ENCODE measurements at places on chromosomes 6 and 20. TPM values are rescaled to one million over a fixed set of nuclear protein-coding genes. Genes with fewer than 3 reads are reported as not detected.

The NFATC2 gene
- total RNA-seq = 1.5 TPM

GRCh38 chr6:64083261-64083660, 447.7 kb downstream of the PHF3 start:
- no peak overlapping the region for H3K27ac ChIP-seq
- no peaks in the 10 kb centered on the region for H3K36me3 ChIP-seq
- H3K27me3 ChIP-seq = no peaks in the 10 kb centered on the region
- no peak overlapping the region for H3K4me3 ChIP-seq
- DNase-seq = no peak

The PNPLA1 gene
- not detected for total RNA-seq

DNA sequence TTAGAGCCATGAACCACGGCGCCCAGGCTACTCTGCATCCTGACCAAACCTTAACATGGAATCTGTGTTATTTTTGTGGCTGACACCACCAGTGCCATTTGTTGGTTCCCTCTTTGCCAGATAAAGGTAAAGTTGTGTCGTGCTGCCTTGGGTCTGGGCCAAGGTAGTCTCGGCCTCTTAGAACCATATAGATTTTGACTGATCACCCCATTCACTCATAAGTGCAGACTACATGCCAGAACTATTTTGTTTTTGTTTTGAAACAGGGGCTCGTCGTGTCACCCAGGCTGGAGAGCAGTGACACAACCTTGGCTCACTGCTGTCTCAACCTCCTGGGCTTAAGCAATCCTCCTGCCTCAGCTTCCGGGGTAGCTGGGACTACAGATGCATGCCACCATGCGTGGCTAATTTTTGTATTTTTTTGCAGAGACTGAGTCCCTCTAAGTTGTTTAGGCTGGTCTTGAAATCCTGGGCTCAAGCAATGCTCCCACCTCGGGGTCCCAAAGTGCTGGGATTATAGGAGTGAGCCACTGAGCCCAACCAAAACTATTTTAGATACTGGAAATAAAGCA, 19.2 kb upstream of the RIPOR3 start:
- peaks cover 2% of the 10 kb centered on the region for H3K4me1 ChIP-seq
- H3K4me3 ChIP-seq = no peak overlapping the region
- no peaks in the 10 kb centered on the region for H3K27me3 ChIP-seq
- DNase-seq = no peak
- no peak overlapping the region for H3K27ac ChIP-seq

DNA sequence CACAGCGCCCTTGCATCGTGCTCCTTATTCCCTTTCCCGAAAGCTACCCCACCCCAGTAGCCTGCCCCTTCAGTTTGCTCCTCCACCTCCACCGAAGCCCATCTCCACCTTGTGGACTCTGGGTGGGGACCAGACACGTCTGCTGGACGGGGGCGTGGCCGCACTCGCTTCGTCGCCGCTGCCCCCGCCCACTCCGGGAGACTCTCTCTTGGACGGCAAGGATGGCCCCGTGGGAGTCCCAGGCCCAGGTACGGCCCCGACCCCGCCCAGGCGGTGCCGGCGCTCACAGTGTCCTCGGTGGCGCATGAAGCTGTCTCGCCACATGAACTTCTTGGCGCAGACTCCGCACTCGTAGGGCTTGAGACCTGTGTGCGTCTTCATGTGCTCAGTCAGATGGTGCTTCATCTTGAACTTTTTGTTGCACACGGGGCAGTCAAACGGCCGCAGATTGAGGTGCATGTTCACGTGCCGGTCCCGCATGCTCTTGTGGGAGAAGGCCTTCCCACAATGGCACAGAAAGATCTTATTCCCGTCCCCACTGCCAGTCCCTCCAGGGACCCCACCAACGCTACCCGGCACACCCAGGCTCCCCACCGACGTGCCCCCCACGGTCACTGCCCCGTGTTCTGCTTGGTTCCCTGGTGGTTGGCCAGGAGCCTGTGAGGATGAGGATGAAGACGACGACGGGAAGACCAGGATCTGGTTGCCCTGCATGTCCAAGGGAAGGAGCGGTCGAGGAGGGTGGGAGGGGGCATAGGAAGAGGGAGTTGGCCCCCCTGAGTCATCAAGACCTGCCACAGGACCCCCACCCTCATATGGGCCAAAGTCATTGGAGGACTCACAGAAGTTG, 1.3 kb upstream of the TAPBP start:
- peaks cover 20% of the 10 kb centered on the region for H3K27me3 ChIP-seq
- peaks cover 18% of the 10 kb centered on the region for H3K36me3 ChIP-seq
- peaks cover 4% of the 10 kb centered on the region for H3K4me1 ChIP-seq

GRCh38 chr6:33128318-33128717, 52.5 kb downstream of the HLA-DPB1 start:
- no peaks in the 10 kb centered on the region for H3K27me3 ChIP-seq
- no peaks in the 10 kb centered on the region for H3K36me3 ChIP-seq
- DNase-seq = no peak
- H3K4me3 ChIP-seq = no peak overlapping the region
- H3K4me1 ChIP-seq = no peaks in the 10 kb centered on the region

DNA sequence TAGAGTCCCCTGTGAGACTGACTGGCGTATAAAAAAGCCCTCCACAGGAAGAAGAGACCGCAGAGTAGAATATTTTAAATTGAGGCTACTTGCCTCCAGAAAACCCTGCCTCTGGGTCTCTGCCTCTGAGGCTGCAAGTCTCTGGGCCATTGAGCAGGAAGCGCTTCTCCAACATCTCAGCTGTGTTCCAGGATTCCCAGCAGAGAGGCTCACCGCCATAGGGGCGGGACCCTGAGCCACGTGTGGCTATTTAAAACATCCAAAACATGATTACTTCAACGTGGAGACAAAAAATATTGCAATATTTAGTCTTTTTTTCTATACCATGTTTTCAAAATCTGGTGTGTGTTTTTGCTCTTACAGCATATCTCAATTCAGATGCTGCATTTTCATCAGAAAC, 59.4 kb downstream of the GNAS-AS1 start:
- H3K4me3 ChIP-seq = no peak overlapping the region
- H3K4me1 ChIP-seq = no peaks in the 10 kb centered on the region
- H3K27ac ChIP-seq = no peak overlapping the region
- DNase-seq = no peak

GRCh38 chr6:169370054-169370453, 116.4 kb upstream of the THBS2 start:
- no peak overlapping the region for H3K27ac ChIP-seq
- no peaks in the 10 kb centered on the region for H3K36me3 ChIP-seq
- H3K4me1 ChIP-seq = no peaks in the 10 kb centered on the region
- DNase-seq = peak; percentile 57
- no peak overlapping the region for H3K4me3 ChIP-seq
- no peaks in the 10 kb centered on the region for H3K27me3 ChIP-seq

The DHX16 gene
- 29.6 TPM for total RNA-seq

- no peaks in the 10 kb centered on the region for H3K4me1 ChIP-seq
- H3K4me3 ChIP-seq = no peak overlapping the region
- DNase-seq = no peak
- no peaks in the 10 kb centered on the region for H3K27me3 ChIP-seq
Observed at GRCh38 chr6:123420512-123420911, 216.2 kb downstream of the TRDN start.

- H3K27me3 ChIP-seq = peaks cover 12% of the 10 kb centered on the region
- no peaks in the 10 kb centered on the region for H3K4me1 ChIP-seq
- no peaks in the 10 kb centered on the region for H3K36me3 ChIP-seq
- H3K4me3 ChIP-seq = no peak overlapping the region
- no peak for DNase-seq
Observed at GRCh38 chr6:63813566-63814120, 178.0 kb downstream of the PHF3 start.

The NCOA3 gene
- 32.0 TPM for total RNA-seq

DNA sequence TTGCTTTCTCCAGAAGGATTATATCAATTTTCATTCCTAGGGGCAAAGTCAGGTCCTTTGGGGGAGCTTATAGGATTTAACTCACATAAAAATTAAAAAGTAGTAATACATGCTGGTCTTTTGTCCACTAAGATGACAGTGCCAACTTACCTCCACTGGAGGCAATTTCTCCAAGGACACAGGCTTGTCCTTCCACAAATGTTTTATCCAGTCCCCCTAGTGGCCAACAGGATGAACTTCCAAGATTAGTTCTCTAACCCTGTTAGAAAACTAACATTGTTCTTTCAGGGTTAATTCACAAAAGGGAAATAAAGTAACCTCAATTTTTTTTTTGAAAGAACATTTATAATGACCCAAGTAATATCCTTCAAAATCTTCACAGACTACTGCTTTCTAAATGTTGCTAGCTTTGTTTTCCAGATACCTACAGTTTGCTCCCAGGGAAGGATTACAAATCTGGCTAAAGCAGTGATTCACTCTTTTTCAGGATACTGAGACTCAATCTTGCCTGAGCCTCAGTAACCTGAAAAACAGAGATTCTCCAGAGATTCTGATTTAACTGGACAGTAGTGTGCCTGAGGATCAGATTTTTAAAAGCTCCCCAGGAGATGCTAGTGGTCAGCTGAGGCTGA, 31.7 kb upstream of the UBR2 start:
- H3K27me3 ChIP-seq = no peaks in the 10 kb centered on the region
- H3K4me1 ChIP-seq = no peaks in the 10 kb centered on the region
- H3K27ac ChIP-seq = no peak overlapping the region
- H3K36me3 ChIP-seq = no peaks in the 10 kb centered on the region

- peaks cover 6% of the 10 kb centered on the region for H3K36me3 ChIP-seq
- H3K27me3 ChIP-seq = no peaks in the 10 kb centered on the region
- no peak for DNase-seq
- no peak overlapping the region for H3K4me3 ChIP-seq
Observed at GRCh38 chr20:64279826-64280459, 24.4 kb downstream of the PCMTD2 start.

- H3K27ac ChIP-seq = no peak overlapping the region
- H3K4me1 ChIP-seq = peaks cover 6% of the 10 kb centered on the region
- no peaks in the 10 kb centered on the region for H3K36me3 ChIP-seq
- H3K27me3 ChIP-seq = no peaks in the 10 kb centered on the region
- peak; percentile 57 for DNase-seq
- H3K4me3 ChIP-seq = no peak overlapping the region
Observed at GRCh38 chr6:153625089-153625488, 414.0 kb upstream of the OPRM1 start.

GRCh38 chr6:7805850-7806214, 79.9 kb downstream of the BMP6 start:
- no peaks in the 10 kb centered on the region for H3K36me3 ChIP-seq
- H3K27ac ChIP-seq = no peak overlapping the region
- peaks cover 82% of the 10 kb centered on the region for H3K27me3 ChIP-seq
- no peaks in the 10 kb centered on the region for H3K4me1 ChIP-seq

DNA sequence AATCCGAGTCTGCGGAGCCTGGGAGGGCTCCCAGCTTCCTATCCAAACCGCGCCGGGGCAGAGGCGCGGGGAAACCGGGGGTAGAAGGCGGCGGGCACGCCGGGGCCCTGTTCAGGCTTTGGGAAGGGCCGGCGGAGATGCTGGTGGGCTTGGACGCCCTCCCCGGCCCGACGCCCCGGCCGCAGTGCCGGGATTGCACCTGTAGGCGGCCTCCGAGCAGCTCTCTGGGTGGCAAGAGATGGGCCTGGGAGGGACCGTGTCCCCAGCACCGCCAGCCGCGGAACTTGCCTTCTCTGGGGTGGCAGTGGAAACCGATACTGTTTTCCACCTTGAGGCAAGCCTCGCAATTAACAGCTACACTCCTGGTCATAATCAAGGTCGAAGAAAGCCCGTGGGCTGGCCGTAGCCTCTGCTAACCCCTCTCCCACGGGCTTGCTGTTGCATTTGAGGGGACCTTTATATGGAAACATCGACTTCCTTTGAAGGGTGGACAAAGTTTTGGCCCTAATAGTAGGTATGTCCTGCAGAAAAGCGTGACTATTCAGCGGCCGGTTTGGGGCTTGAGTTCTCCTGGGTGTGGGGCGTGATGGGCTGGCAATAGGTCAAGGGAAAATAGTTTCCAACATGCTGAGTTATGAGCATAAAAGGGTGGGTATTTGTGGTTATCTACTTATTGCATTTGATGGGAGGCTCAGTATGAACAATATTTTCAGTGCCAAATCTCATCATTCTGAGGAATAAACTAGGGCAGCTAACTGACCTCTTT, 1.1 kb upstream of the JAG1 start:
- peak overlapping the region; percentile 85 for H3K4me3 ChIP-seq
- peaks cover 39% of the 10 kb centered on the region for H3K27me3 ChIP-seq

DNA sequence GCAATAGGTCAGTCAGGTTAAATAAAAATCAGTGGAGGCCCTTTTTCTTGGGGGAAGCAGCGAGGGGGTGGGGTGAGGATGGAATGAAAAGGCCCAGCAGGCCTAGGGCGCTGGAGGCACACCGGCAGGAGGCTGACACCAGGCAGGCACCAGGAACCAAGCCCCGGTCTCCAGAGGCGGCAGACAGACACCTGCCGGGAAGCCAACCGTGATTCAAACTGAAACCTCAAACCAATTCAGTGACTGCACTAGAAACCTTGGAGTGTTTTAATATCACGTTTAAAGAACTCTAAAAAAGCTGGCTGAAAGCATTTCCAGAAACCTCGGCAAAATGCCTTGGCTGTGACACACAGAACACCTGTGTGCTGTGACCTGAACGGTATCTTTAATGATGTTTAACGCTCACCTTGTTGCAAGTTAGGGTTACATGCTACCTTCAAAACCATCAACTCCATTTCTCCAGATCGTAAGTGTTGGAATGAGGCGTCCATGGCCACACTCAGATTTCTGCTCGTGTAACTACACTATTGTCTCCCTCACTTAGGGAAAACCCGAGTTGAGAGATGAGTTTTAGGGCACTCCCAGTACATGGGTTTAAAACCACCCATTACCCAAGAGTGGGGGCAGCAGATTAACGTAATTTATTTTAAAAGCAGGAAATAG, 27.2 kb downstream of the DIDO1 start:
- no peaks in the 10 kb centered on the region for H3K27me3 ChIP-seq
- no peak overlapping the region for H3K27ac ChIP-seq
- peak overlapping the region; percentile 50 for H3K4me3 ChIP-seq
- peak; percentile 84 for DNase-seq
- H3K4me1 ChIP-seq = peaks cover 23% of the 10 kb centered on the region

GRCh38 chr6:13030396-13030795, 297.9 kb downstream of the TBC1D7 start:
- H3K27ac ChIP-seq = no peak overlapping the region
- H3K36me3 ChIP-seq = no peaks in the 10 kb centered on the region
- no peaks in the 10 kb centered on the region for H3K4me1 ChIP-seq

The FOXA2 gene
- 81.0 TPM for total RNA-seq

GRCh38 chr6:3308106-3308505, 49.4 kb downstream of the PSMG4 start:
- no peak overlapping the region for H3K27ac ChIP-seq
- peak; percentile 11 for DNase-seq
- no peaks in the 10 kb centered on the region for H3K36me3 ChIP-seq
- H3K27me3 ChIP-seq = no peaks in the 10 kb centered on the region

DNA sequence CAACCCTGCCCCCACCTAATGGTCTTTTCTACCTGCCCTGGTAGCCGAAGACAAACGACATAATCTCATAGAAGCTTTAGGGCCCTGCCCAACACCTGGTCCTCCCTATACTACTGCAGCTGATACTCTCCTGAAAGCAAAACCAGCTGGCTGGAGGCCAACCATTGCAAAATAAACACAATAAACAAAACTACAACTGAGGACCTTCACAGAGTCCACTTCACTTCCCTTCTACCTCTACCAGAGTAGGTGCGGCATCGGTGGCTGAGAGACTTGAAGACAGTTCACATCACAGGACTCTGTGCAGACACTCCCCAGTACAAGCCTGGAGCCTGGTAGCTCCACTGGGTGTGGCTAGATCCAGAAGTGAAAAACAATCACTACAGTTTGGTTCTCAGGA, 476.2 kb downstream of the MMUT start:
- no peaks in the 10 kb centered on the region for H3K36me3 ChIP-seq
- H3K27ac ChIP-seq = no peak overlapping the region
- H3K4me1 ChIP-seq = no peaks in the 10 kb centered on the region
- H3K27me3 ChIP-seq = no peaks in the 10 kb centered on the region
- DNase-seq = no peak

The SLC22A2 gene
- 0.64 TPM for total RNA-seq

GRCh38 chr6:46104209-46104608, 25.6 kb upstream of the ENPP4 start:
- no peak overlapping the region for H3K27ac ChIP-seq
- H3K36me3 ChIP-seq = no peaks in the 10 kb centered on the region
- peaks cover 3% of the 10 kb centered on the region for H3K4me1 ChIP-seq
- H3K4me3 ChIP-seq = no peak overlapping the region

The NR2E1 gene
- not detected for total RNA-seq

The FRK gene
- 2.8 TPM for total RNA-seq

Data from endodermal cell (in vitro differentiated cells).